ENCODE measurements at places on chromosomes 5 and 9.

- peak; percentile 90 for DNase-seq
Observed at GRCh38 chr5:54889826-54890225, 95.6 kb downstream of the ESM1 start.

- no peak for DNase-seq
Observed at GRCh38 chr5:126575644-126576043, 19.4 kb downstream of the ALDH7A1 start.

GRCh38 chr5:10921160-10921559 lies 160.1 kb upstream of the DAP start:
- DNase-seq: no peak

GRCh38 chr9:130104491-130105193 lies 50.9 kb downstream of the GPR107 start:
- DNase-seq: no peak

DNA sequence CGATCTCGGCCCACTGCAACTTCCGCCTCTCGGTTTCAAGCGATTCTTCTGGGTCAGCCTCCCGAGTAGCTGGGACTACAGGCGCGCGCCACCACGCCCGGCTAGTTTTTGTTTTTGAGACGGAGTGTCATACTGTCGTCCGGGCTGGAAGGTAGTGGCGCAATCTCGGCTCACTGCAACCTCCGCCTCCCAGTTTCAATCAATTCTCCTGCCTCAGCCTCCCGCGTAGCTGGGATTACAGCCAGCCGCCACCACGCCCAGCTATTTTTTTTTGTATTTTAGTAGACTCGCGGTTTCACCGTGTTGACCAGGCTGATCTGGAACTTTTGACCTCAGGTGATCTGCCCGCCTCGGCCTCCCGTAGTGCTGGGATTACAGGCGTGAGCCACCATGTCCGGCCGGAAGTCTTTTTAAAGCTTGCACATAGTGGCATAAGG lies 1.2 kb downstream of the SMC5 start:
- no peak for DNase-seq

DNA sequence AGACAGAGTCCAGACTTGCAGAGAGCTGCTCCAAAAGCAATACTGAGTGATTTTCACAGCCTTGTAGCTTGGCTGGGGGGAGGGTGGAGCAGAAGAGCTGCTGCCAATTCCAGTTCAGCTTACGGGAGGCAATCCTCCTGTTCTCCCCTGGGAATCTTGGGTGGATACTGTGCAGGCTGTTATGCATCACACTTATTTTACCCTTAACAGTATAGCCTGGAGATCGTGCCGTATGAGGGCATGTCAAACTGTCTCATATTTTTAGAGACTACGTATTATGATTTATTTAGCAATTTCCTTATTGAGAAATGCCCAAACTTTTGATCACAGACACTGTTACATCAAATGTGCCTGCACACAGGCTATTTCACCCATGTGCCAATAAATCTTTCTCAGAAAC lies 85.2 kb downstream of the BASP1 start:
- no peak for DNase-seq

GRCh38 chr5:119501671-119502179 lies 49.4 kb downstream of the HSD17B4 start:
- DNase-seq: no peak

DNA sequence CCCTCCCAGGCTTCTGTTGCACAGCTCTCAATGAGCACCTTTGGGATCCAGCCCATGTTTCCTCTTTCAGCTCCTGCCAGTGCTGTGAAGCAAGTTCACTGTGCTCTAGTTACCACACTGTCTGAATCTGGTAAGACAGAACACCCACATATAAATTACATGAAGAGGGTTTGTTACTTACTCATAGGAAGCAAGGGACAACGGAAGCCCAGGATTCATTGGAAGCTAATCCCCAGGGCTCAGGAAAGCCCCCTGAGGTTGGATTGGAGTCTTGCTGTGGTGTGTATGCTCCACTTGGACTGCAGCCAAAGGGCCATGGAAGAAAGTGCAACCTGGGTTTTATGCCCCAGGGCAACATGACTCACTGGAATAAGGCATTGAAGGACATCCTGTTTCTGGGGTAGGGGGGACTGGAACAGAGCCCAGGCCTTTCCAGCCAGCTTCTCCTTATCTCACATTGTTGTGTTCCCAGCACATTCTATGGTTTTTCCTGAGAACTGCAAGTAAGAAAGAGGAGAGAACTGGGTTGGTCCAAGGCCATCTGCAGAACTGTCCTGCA lies 15.6 kb upstream of the CLK4 start:
- peak; percentile 92 for DNase-seq

DNA sequence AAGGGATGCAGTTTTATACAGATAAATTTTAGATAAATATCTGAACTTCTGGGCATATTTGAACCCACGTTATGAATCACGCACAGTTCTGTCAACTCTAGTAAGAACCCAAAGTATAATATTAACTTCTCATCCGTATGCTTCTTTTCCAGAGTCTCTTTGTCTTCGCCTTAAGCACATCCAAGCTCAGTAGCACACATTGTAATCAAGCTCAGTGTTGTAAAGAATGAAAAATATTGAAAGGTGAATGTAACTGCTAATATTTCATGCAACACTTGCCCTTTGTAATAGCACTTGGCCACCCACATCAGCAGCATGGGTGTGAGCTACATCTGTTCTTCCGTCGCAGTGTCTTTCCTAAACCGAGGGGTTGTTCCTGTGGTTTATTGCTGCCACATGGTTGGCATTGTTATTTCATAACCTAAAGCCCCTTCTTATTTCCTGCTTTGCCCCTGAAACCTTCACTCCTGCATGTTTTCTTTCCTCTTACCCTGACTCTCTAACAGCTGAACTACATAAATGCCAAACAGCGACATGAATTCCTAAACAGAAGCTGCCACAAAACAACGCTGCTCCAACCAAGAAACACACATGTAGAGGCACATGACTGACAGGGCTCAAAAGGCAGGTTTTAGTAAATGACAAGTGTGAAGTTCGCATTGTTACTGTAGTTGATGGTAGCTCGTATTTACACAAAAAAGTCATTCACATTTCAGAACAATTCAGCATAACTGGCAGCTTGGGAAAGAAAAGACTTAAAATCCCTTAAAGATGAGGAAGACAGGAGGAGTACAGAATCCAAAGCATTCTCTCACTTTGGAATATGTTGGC lies 190.1 kb upstream of the MEF2C start:
- DNase-seq: no peak

GRCh38 chr9:109328978-109329637 lies 8.2 kb upstream of the EPB41L4B start:
- DNase-seq: peak; percentile 76

DNA sequence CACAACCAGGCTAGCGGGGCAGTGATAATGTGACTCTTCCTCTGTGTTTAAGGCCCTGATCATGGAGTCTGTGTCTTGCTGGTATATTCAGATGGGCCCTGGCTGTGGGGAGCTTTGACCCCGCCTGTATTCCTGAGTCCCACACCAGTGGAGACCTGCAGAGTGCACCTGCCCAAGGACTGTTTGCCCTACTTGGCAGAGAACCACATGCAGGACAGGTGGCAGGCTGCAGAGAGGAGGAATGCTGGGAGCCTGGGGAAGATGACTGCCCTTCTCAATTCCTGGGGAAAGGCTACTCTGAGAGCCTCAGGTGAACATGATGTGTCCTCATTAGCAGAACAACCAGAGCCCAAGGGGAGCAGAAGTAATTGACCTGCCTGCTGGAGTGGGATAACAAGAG lies 36.2 kb downstream of the IARS1 start:
- DNase-seq: no peak

DNA sequence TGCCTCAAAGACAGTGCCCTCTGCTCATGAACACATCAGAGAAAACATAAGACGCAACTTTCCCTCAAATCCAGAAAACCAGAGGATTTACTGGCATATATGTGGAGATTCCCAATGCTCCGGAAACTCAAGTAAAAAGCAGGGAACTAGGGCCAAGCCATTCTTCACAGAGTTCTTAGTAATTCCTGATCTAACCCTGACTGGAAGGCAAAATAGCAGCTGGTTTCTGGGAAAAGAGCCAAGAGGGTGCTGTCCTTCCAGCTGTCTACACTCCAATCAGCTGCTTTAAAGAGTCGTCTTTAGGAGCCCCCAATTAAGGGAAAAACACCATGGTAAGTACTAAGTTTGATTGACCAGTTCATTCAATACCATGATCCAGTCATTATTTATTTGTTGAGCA lies 49.6 kb downstream of the GNA14 start:
- no peak for DNase-seq

DNA sequence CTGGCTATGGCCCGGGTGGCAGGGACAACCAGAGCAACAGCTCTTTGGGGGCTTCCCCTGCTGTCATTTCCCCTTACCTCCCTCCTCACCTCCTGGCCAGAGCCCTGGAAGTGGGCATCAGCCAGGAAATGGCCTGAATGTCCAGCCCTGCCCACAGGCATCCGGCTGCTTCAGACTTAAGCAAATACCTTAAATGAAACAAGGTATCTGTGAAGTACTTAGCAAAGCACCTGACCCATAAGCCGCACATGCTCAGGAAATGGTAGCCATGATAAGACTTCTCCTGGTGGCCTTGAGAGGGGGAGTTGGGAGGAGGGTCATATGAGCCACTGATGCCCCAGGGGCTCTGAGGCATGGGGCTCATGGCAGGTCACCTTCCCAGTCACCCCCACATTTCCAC lies 43.8 kb downstream of the CAMK2A start:
- DNase-seq: no peak

All from NCI-H226 (cell line).